ENCODE measurements at places on chromosomes 7 and 10.

DNA sequence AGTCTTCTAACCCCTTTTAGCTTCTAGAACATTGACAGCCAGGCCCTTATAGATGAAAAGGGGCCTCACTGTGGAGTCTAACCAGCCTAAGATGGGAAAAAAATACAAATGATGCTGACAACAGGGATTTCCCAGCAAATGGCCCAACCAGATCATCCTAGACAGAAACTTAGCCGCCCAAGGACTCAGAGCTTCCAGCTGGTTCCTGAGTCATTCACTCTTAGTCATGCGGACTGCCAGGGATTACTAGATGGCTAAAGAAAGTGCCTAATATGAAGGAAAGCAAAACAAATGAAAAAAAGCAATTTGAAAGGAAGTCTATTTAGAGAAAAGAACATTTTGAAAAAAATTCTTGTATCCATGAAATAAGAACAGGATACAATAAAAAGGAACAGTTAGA lies 23.7 kb downstream of the TSPAN14 start:
- H3K4me3 ChIP-seq = no peak overlapping the region
- H3K4me1 ChIP-seq = no peaks in the 10 kb centered on the region
- no peaks in the 10 kb centered on the region for H3K27me3 ChIP-seq
- no peak overlapping the region for H3K27ac ChIP-seq
- no peaks in the 10 kb centered on the region for H3K36me3 ChIP-seq

DNA sequence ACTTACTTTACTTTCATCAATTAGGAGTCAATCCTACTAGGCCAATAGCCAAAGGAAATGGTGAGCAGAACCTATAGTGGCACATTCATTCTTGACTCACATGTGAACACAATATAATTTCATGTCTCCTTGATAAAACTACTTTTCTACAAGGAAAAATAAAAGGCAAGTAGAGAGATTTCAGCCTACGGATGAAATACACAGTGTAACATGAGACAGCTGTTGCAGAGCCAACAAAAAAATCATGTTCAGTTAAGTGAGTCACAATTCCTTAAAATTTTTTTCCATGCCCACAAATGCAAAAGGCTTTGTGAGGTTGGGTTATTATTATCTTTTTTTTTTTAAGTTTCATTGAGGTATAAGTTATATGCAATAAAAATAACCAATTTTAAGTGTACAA lies 54.8 kb downstream of the GPR141 start:
- H3K4me3 ChIP-seq = no peak overlapping the region
- no peaks in the 10 kb centered on the region for H3K27me3 ChIP-seq
- no peak for DNase-seq
- H3K4me1 ChIP-seq = no peaks in the 10 kb centered on the region
- no peak overlapping the region for H3K27ac ChIP-seq

DNA sequence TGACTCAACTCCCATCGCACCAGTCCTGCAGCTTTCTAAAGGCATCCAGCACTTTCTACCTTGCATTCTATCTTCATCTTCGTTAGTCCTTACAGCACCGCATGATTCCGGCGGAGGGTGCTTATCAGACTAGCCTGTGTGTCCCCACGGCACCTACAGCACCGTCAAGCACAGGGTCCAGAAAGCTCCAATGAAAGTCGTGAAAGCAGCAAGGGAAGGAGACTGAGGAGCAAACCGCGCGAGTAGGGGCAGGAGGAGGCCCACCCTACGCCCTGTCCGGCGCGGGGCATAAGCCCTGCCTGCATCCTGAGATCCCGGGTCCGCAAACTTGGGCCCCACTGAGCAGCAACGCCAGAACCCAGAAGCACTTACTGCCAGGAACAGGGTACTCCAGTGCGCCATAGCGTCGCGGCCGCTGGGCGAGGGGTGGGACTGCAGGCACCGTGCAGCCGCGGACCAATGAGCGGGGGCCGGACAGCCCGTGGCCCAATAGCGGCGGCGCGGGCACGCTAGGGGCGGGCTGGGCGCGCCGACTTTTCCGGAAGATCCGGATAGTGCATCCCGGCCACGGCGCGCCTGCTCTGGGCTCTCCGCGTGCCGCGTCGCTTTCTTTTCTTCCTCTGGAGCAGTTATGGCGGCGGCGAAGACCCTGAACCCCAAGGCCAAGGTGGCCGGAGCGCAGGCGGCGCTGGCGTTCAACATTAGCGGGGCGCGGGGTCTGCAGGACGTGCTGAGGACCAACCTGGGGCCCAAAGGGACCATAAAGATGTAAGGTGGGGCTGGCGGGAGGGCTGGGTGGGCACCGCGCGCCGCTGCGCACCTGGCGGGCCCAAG lies 122.1 kb upstream of the VKORC1L1 start:
- H3K27ac ChIP-seq = peak overlapping the region; percentile 89
- peaks cover 11% of the 10 kb centered on the region for H3K4me1 ChIP-seq
- no peaks in the 10 kb centered on the region for H3K27me3 ChIP-seq
- H3K36me3 ChIP-seq = no peaks in the 10 kb centered on the region
- H3K4me3 ChIP-seq = peak overlapping the region; percentile 49

DNA sequence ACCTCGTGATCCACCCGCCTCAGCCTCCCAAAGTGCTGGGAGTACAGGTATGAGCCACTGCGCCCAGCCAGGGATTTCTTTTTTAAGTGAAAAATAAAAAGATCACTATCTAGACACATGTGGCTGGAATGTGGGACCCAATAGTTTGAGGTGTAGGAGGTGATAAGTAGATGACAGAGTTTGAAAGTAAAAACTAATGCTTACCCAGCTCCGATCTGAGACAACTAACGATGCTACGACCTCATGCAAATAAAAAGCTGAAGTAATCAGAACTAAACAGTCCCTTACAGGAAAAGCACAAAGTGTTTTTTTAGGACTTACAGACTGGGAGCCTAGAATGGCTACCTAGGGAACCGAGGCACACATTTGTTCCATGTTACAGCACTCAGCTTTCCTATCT lies 23.0 kb downstream of the PCGF6 start:
- no peak overlapping the region for H3K27ac ChIP-seq
- H3K36me3 ChIP-seq = no peaks in the 10 kb centered on the region
- no peaks in the 10 kb centered on the region for H3K27me3 ChIP-seq
- no peak for DNase-seq
- H3K4me3 ChIP-seq = no peak overlapping the region
- no peaks in the 10 kb centered on the region for H3K4me1 ChIP-seq

GRCh38 chr10:51008346-51008745 lies 65.9 kb upstream of the PRKG1 start:
- H3K4me1 ChIP-seq = no peaks in the 10 kb centered on the region
- H3K36me3 ChIP-seq = no peaks in the 10 kb centered on the region
- H3K27ac ChIP-seq = no peak overlapping the region
- no peaks in the 10 kb centered on the region for H3K27me3 ChIP-seq
- H3K4me3 ChIP-seq = no peak overlapping the region
- DNase-seq = no peak

DNA sequence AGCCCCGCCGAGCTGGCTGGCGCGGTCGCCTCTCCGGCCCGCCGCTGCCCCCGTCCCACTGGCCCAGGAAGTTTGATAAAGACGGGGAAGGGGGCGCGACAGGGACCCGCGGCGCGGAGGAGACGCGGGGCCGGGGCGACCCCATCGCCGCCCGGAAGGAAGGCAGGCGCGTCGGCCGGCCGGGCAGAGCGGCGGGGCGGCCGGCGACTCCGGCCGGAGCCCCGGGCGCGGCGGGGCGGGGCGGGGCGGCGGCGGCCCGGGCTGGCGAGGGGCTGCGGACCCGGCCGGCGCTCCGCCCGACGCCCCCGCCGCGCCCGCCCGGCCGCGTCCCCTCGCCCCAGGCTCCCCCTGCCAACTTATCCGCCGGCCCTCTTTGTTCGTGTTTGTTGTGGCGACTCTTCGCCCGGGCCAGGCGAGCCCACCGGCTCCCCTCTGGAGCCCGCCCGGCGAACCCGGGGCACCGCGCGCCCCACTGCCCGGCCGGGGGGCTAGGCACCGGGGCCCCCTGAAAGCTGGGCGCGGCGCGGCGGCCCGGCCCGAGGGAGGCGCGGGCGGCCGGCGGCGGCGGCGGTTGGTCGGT lies 571 bp downstream of the KDM7A start:
- H3K36me3 ChIP-seq = no peaks in the 10 kb centered on the region
- H3K4me1 ChIP-seq = no peaks in the 10 kb centered on the region
- no peaks in the 10 kb centered on the region for H3K27me3 ChIP-seq
- H3K27ac ChIP-seq = peak overlapping the region; percentile 91
- peak overlapping the region; percentile 95 for H3K4me3 ChIP-seq
- DNase-seq = no peak

DNA sequence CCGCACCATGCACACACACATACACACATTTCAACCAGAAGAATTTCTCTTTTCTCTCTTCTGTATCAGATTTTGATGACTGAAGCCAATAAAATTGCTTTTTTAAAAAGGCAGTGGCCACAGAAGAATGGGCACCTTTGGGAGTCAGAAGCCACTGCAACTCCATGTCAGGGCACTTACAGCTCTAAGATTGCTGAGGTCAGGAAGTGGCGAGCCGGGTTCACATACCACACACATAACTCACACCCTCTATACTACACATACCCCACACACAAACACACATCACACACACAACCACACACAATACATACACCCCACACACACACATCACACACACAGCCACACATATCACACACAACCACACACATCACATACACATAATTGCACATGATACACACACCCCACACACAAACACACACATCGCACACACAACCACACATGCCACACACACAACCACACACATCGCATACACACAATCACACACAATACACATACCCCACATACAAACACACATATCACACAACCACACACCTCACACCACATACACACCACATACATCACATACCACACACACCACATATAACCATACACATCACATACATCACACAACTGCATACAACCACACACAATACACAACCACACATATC lies 31.2 kb downstream of the GPRIN2 start:
- H3K36me3 ChIP-seq = no peaks in the 10 kb centered on the region
- no peaks in the 10 kb centered on the region for H3K4me1 ChIP-seq
- no peak overlapping the region for H3K27ac ChIP-seq
- H3K4me3 ChIP-seq = no peak overlapping the region
- no peaks in the 10 kb centered on the region for H3K27me3 ChIP-seq
- DNase-seq = no peak

GRCh38 chr10:93138113-93138870 lies 64.6 kb downstream of the CYP26A1 start:
- no peaks in the 10 kb centered on the region for H3K27me3 ChIP-seq
- no peaks in the 10 kb centered on the region for H3K36me3 ChIP-seq
- no peak overlapping the region for H3K4me3 ChIP-seq
- no peak overlapping the region for H3K27ac ChIP-seq
- DNase-seq = no peak

GRCh38 chr7:157757776-157758467 lies 421.1 kb downstream of the DNAJB6 start:
- no peak for DNase-seq
- H3K36me3 ChIP-seq = no peaks in the 10 kb centered on the region
- H3K27me3 ChIP-seq = no peaks in the 10 kb centered on the region
- H3K4me3 ChIP-seq = no peak overlapping the region

GRCh38 chr7:27250557-27251070 lies 8.0 kb downstream of the EVX1 start:
- no peak for DNase-seq
- H3K36me3 ChIP-seq = no peaks in the 10 kb centered on the region
- no peak overlapping the region for H3K27ac ChIP-seq
- peaks cover 28% of the 10 kb centered on the region for H3K27me3 ChIP-seq
- H3K4me3 ChIP-seq = no peak overlapping the region
- no peaks in the 10 kb centered on the region for H3K4me1 ChIP-seq

GRCh38 chr7:7859411-7859810 lies 109.2 kb upstream of the GLCCI1 start:
- no peaks in the 10 kb centered on the region for H3K36me3 ChIP-seq
- no peak overlapping the region for H3K27ac ChIP-seq
- H3K27me3 ChIP-seq = no peaks in the 10 kb centered on the region
- no peak overlapping the region for H3K4me3 ChIP-seq
- no peaks in the 10 kb centered on the region for H3K4me1 ChIP-seq
- DNase-seq = no peak

DNA sequence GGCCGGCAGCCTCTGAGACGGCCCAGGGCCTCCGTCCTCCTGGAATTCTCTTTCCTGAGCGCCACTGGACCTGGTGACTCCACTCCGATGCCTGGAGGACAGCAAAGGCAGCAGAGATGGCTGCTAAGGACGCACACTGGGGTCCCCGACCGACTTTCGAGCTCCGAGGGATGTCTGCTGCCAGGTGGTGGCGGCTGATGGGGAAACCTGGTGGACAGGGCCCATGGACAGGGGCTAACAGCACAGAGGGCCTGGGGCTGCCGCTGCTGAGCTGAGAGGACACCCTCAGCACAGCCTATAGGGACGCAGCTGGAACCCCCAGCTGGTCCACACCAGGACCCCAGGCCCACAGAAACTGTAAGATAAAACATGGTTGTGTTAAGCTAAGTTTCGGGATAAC lies 366.3 kb downstream of the DNAJB6 start:
- peaks cover 4% of the 10 kb centered on the region for H3K27me3 ChIP-seq
- H3K27ac ChIP-seq = no peak overlapping the region
- H3K4me1 ChIP-seq = no peaks in the 10 kb centered on the region
- no peak for DNase-seq

DNA sequence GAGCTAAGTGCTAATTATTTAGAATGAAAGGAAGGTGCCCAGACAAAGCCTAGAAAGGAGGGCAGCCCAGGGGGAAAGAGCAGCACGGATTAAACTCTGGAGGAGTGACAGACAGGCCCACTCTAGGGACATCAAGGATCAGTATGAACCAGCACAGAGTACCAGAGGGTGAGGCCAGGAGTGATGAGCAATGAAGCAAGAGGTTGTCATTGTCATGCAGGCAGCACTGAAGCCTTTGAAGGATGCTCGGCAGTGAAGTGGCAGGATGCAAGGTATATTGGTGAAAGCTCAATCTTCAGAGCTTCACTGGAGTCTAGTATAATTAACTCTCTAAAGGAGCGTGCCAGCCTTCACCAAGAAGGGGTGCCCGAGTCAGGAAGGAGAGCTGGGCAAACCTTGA lies 112.0 kb upstream of the INHBA start:
- H3K27ac ChIP-seq = no peak overlapping the region
- no peaks in the 10 kb centered on the region for H3K4me1 ChIP-seq
- DNase-seq = no peak
- no peaks in the 10 kb centered on the region for H3K36me3 ChIP-seq

- no peaks in the 10 kb centered on the region for H3K27me3 ChIP-seq
- no peak overlapping the region for H3K4me3 ChIP-seq
- no peaks in the 10 kb centered on the region for H3K36me3 ChIP-seq
- no peak for DNase-seq
- peaks cover 9% of the 10 kb centered on the region for H3K4me1 ChIP-seq
- H3K27ac ChIP-seq = no peak overlapping the region
Observed at GRCh38 chr7:128019288-128019687, 11.9 kb downstream of the LRRC4 start.

GRCh38 chr7:100396421-100396982 lies 23.2 kb downstream of the PILRA start:
- H3K4me3 ChIP-seq = no peak overlapping the region
- H3K4me1 ChIP-seq = no peaks in the 10 kb centered on the region
- no peak overlapping the region for H3K27ac ChIP-seq
- no peaks in the 10 kb centered on the region for H3K36me3 ChIP-seq
- no peak for DNase-seq

- no peak overlapping the region for H3K4me3 ChIP-seq
- H3K36me3 ChIP-seq = no peaks in the 10 kb centered on the region
- H3K27ac ChIP-seq = no peak overlapping the region
- no peak for DNase-seq
- peaks cover 14% of the 10 kb centered on the region for H3K27me3 ChIP-seq
Observed at GRCh38 chr7:98870807-98871491, 1.1 kb upstream of the TMEM130 start.
